ENCODE measurements at places on chromosomes 6 and 20.
A peak's percentile ranks its signal among the peaks of the same experiment; 100 is the strongest.

GRCh38 chr6:18693881-18694280 is 306.7 kb downstream of the RNF144B start:
- DNase-seq = no peak

GRCh38 chr6:52139985-52140680 is 46.0 kb upstream of the IL17A start:
- no peak for DNase-seq

DNA sequence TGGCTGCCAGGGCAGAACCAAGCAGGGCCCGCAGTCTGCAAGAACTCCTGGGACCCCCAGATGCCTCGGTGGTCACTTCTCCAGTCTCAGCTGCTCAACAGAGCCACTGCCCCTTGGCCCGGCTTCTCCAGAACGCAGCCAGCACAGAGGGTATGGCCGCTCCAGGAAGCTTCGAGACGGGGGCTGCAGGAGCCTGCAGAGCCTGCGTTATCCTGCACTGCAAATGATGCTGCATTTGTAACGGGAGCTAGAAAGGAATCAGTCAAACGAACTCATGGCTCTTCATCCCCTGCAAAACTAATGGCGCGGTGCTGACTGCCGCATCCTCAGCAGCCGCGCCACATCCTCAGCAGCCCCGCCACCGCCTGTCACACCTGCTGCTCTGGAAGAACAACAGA is 254.9 kb downstream of the TAF4 start:
- no peak for DNase-seq

DNA sequence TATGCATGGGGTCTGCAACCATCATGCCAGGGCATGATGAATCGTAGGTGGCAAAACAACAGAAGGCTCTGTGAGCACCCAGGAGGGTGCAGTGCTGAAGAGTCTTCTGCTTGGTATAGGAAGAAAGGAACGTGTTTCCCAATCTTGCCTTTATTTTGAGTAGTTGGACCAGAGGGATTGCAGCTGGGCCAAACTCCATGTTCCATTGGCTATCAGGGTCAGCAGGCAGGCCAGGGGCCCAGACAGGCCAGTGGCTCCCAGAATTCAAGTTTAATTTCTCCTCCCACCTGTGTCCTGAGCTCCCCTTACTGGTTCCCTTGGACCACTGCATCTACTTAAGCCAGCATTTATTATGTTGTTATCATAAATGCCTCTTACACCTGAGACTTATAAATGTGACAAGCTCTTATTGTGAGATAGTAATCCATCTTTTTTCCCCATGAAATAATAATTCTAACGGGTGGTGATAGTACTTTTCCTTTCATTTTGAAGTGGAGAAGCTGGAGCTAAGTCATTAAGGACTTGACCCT is 918 bp upstream of the TRIM38 start:
- no peak for DNase-seq

DNA sequence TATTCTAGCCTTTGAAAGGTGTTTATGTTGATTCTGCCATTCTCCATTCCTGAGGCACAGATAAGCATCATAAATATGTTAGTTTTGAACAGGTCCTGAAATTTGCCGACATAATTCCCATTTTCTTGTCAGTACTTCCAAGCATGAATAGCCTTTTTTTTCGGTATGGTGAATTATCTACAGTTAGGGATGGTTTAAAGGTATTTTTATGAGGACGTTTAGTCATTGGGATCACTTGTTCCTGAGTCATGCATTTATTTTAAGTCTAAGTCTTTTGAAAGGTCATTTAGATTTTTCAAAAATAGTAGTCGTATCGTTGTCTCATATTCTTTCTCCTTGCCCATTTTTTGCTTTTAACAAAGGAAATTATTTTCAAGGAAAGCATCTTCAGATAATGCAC is 98.7 kb downstream of the PHACTR3 start:
- DNase-seq = no peak

GRCh38 chr6:7914991-7915789 is 4.6 kb upstream of the TXNDC5 start:
- DNase-seq = no peak

DNA sequence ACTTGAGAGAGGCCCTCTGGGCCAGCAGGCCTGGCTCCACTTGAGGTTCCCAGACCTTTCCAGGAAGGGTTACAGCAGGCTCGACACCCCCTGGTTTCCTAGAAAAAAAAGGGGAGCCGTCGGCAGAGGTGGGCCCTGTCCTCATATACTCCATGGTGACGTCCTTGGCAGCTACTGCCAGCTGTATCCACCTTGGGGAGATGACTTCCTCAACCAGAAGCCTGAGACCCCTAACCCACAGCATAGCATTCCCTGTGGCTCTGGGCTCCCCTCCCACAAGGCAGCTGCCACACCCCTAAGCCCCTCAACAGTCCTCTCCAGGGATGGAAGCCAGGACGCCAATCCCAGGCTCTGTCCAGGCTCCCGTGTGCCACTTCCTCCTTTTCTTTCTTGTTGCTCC is 294.8 kb downstream of the CDC5L start:
- DNase-seq = no peak

DNA sequence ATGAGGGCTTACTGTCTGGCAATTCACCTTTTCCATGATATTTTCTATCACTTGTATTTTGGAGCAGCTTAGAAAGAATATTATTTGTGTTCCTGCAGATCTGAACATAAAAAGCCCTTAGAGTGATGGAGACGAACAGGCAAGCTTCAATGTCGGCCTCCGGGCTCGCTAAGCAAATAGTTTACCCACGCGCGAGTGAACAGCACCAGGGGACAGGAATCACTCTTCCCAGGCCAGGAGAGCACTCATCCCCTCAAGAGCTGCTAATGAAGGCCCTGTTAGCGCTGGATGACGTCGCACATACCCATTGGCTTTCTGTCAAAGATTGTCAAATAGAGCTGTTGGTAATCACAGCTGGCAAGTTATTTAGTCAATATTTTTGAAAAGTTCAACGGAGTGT is 395.7 kb downstream of the ZFAND3 start:
- no peak for DNase-seq

GRCh38 chr6:133393891-133394290 is 152.7 kb downstream of the EYA4 start:
- no peak for DNase-seq

- no peak for DNase-seq
Observed at GRCh38 chr6:168226902-168227318, 92.7 kb downstream of the DACT2 start.

DNA sequence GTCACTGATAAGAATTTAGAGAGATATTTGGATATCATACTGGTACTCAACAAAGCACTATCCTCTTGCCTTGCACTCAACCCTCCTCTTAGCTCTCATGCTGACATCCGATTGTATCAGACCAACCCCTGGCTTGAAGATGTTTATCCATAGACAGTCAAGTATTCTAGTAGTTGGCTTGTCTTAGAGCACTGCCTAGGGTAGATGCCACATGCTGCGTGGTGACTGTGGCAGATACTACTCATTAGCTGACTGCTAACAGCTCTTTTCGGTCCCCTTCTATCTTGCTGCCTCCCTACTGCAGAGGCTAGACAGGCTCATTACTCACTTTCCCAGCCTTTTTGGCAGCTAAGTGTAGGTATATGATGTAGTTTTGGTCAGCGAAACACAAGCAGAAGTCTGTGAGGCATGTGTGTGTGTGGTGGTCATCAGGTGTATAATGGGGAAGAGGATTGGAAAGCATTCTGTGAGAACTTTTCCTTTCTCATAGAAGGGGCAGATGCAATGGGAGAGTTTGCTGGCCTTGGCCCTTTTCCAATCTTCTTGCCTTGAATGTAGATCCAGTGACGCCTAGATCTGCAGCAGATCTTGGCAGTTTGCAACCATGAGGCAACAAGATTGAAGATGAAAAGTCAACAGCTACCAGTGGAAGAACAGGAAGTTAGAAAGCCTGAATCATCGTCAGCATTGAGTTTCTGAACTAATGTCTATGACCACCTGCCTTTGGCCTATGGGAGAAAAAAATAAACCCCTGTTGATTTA is 4.4 kb upstream of the IFNGR1 start:
- DNase-seq = peak; percentile 90

GRCh38 chr6:168071620-168072019 is 7.4 kb downstream of the FRMD1 start:
- DNase-seq = no peak
